ENCODE measurements at places on chromosomes 7 and 10.

GRCh38 chr7:2144926-2145325 is 87.8 kb downstream of the MAD1L1 start:
- DNase-seq, result no peak

GRCh38 chr7:70647801-70648498 is 484.0 kb upstream of the GALNT17 start:
- no peak for DNase-seq

DNA sequence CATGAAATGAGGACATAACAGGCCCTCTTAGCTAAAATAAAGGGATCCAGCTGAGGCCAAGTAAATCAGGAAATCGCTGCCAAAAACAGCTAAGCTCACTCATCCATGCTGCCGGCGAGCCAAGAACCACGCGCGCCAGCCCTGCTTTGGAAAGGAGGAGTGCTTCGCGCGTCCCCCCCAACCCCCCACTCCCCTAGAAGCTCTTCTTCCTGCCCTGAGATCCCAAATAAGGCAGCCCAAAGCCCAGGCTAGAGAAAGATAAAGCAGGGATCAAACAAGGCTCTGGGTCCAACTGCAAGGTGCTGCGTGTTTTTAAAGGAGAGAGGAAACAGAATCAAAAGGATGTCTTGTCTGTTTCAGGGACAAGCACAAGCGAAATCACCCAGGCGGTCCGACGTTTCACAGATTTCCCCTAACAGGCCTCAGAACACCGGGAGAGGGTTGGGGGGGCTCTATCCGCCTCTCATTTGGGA is 168.3 kb upstream of the AUTS2 start:
- DNase-seq, result no peak

GRCh38 chr10:84822931-84823630 is 494.7 kb downstream of the CCSER2 start:
- no peak for DNase-seq

- DNase-seq, result no peak
Observed at GRCh38 chr10:36195364-36195763, 553.3 kb upstream of the FZD8 start.

DNA sequence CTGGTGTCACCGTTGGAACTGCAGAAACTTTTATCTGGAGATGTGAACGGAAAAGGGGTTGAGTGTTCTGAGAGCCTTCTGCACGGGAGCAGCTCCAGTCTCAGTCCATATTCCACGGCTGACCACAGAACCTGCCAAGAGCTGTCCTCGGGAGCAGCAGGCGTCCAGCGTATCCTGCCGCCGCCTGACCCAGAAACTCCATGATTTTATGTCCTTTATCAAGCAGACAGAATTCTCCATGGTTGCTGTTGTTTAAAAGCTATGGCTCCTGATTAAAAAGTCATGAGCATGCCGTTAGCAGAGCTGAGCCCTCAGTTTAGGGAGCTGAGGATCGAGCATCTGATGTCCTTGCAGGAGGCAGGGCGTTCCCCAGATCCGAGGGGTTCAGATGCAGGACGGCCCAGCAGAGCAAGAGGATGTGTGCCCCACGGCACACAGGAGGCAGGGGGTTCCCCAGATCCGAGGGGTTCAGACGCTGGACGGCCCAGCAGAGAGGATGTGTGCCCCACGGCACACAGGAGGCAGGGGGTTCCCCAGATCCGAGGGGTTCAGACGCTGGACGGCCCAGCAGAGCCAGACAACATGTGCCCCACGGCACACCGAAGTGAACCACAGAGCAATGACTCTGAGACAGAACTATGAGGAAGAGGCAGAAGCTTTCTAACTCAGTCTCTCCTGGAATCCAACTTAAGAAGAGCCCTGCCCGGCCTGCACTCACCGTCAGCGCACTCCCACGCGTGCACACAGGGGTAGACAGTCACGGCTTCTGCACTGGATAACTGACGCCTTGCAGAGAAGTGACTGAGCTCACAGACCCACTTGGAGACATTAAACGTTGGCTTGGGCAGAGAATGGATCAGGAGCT is 96.4 kb downstream of the WDR37 start:
- DNase-seq, result no peak

GRCh38 chr10:106132956-106133355 is 1031.5 kb downstream of the SORCS1 start:
- no peak for DNase-seq

- no peak for DNase-seq
Observed at GRCh38 chr7:128137181-128137580, 103.9 kb upstream of the LEP start.

DNA sequence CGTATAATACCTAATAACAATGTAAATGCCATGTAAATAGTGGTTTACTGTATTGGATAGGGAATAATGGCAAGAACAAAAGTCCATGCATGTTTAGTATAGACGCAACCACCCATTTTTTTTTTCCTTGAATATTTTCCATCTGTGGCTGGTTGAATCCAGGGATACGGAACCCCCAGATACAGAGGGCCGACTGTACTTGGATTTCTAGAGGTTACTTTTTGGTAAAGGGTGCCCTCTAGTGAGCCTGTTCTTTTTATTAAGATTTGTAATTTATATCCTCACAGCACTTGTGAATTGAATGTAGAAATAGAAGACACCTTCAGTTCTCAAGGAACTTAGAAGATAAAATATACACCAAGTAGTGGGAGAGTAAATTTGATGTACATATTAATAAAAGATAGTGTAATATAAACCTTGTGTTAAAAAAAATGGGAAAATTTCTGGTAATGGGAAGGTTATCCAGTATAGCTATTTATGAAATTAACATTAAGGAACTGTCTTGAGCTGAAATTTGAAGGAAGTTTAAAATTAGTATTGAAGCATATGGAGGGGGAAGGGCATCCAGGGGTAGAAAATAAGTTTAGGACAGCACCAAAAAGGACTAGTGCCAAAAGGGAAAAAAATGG is 32.0 kb downstream of the EXOC6 start:
- peak; percentile 47 for DNase-seq

DNA sequence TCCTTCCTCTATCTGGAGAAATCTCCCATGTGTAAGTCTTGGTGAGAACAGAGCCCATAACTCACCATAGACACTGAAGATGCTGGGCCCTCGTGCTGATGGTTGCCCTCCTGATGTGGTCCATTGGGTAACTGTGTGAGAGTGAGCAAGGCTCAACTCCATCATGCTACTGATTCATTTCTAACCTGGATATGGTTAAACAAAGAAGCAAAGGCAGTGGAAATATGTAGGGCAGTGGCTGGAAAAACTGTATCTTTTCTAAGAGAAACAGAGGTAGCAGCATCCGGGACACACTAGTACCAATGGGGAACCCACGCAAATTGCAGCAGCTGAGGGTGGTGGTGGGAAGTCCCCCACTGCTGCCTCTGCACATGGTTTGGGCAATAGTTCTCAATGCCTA is 221.7 kb downstream of the KLF6 start:
- DNase-seq, result no peak

- DNase-seq, result no peak
Observed at GRCh38 chr7:113751547-113751946, 167.3 kb downstream of the PPP1R3A start.

- no peak for DNase-seq
Observed at GRCh38 chr7:8228766-8229674, 32.9 kb downstream of the ICA1 start.

GRCh38 chr7:42831006-42831717 is 80.7 kb downstream of the C7orf25 start:
- no peak for DNase-seq

- DNase-seq, result no peak
Observed at GRCh38 chr7:150411606-150412005, 32.5 kb downstream of the ZNF775 start.
